Stimulated activated CD8-positive, alpha-beta memory T cell treated with anti-CD3 and anti-CD28 coated beads, Interleukin-12 subunit alpha, Interleukin-12 subunit beta, amount 100 ng/mL, for 1 hour (primary cell): ENCODE measurements at places on chromosomes 11 and 22.

DNA sequence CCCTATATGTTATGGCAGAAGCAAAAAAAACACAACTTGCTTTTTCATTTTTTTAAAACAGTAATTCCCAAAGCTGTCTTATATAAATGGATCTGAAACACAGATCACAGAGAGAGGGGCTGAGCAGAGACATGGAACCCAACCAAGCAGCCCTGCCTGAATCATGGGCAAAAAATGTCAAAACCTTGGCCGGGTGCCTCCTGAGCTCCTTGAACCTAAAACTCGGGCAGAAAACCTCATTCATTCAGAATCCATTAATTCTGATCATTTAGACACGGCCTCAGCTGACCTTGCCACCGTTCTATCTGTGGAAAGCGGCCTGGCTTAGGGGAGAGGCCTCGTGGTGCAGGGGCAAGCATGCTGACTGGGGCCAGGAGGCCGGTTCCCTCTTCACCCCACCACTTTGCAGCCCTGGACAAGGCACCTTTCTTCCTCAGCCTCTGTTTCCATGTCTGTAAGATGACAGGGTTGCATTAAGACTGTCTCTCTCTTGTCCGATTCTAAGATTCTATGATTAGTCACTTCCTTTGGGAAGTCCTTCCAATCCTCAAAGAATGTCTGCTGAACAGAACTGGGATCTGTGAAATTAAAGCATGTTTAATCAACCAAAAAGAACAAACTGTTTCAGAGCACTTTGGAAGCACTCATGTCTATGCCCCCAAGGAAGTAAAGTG is 26.0 kb downstream of the TENM4 start:
- DNase-seq, result no peak

DNA sequence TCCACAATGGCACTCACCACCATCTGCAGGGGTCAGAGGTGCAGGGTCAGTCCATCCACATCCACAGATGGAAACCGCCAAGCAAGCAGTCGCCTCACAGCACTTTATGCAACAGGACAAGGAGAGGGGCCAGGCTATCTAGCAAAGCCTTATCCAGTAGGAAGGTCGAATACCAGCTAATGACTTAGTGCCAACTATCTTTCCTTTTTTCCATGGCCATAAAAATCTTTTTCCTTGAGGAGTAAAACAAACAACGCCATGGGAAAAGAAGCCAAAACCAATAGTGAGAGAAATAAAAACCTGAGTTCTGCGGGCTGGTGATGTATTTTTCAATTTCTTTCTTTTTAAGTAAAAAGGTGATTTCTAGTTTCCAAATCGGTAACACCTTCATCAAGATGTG is 8.2 kb downstream of the SNX19 start:
- DNase-seq, result no peak

DNA sequence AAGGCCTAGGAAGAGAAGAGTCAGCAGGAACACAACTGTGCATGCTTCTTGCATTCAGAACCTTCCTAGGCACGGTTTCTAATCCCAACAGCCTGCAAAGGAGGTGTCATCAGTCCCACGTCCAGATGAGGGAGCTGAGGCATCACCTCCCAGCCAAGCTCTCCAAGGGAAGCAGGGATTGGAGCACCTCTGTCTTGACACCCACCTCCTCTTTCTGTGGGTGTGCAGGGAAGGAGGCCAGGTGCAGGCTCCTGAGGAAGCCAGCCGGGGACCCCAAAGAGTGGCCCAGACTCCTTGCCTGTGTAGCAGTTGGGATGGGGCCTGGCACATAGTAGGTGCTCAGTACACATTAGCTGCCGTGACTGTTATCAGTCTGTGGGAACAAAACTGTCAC is 2.0 kb downstream of the PNPLA5 start:
- DNase-seq, result no peak

DNA sequence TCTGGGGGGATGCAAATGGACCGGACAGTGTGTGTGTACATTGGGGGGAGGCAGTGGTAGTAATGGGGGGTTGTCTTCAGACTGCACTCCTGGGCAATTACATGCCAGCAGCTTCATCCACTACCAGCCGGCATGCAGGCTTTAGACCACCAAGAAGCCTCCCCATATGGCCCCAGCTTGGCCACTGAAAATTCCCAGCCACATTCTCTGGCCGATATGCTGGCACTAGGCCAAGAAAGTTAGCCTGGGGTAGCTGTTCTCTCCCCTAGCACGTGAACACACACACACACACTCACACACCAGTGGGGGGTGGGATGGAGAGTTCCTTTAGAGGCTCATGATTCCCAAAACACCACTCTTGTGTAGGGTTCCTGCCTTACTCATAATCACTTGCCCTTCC is 3.6 kb upstream of the ROBO3 start:
- no peak for DNase-seq

DNA sequence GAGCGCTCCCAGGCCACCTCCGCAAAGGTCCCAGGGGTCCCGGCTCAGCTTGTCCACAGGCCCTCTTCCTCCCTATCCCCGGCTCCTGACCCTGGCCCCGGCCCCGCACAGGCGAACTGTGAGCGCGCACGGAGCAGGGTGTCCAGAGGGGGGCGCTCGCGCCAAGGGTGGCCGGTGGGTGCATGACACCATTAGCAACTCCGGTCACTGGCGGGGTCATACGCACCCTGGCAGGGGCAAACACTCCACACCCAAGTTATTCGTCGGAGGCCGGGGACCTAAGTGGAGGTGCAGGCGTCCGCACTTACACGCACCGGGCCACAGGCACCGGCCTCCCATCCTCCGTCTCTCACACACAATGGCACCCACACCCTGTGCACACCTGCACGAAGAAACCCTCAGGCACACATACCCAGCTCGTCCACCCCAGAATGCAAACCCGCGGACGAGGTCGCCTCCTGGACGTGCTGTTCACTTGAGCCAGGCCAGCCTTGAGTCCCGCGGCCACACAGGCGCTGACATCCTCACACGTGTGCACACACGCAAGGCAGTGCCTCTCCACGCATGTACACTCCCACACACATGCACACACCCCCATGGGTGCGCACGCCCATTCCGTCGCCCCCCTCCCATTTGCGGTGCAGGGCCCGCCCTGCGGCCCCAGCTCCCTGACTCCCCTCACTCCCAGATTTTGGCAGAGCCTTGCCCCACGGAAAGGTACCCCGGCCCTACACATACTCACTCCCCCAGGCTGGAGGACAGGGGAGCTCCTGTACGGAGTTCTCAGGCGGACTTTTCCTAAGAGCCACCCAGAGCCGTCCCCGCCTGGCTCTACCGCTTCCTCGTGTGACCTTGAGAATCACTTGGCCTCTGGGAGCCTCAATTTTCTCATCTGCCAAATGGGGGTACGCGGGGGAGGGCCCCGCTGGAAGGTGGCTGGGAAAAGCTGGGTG is at the start of gene RASGRP2:
TSS of gene RASGRP2 (minus strand) at position 552 of the 953 bp plus-strand sequence. CDS start 1,276 bp downstream, outside the sequence.
- DNase-seq, result peak; percentile 82

DNA sequence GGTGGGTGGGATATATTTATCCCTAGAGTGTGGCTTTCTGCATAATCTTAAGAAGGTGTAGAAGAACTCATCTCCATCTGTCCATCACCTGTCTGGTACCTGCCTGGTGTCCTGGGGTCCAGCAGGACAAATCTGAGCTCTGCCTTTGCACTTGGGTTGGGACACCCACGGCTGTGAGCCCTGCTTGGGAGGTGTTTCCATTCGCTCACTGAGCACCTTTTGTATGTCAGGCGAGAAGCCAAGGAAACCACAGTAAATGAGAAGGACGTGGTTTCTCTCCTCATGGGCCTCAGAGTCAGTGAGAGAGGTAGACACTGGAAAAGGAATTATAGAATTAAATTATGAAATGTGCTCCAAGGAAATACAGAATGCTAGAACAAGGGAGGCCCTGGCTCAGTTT is 555.9 kb downstream of the MIAT start:
- no peak for DNase-seq

GRCh38 chr11:125956391-125957134 is 10.7 kb downstream of the VSIG10L2 start:
- DNase-seq, result no peak

DNA sequence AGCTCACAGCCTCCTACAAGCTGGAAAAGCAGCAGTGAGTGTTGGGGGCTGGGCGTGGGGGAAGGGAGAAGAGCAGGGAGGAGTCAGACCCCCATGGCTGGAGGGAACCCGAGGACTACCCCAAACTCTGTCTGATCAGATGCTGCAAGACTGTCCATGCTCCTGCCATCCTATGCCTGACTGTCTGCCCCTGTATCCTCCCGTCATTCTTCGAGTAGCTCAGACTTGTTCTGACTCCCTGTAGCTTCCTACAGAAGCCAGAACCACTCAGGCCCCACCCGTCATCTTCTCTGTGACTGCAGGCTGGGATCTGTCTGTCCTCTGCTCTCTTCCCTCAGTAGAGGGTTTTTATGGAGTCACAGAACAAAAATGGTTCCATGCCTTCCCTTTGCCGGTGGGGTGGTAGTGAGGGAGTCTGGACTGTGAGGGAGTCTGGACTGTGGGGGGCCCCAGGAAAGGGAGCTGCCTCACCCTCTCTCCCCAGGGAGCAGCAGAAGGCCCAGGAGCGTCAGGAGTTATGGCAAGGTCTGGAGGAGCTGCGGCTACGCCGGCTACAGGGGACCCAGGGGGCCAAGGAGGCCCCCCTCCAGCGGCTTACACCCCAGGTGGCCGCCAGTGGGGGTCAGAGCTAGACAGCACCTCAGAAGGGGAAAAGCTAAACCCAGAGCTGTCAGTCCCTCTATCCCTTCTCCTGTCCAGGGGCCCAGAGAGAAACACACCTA is 2.3 kb downstream of the GPHA2 start:
- no peak for DNase-seq

GRCh38 chr22:39820256-39820655 is 73.3 kb downstream of the ENTHD1 start:
- no peak for DNase-seq

GRCh38 chr11:73969991-73970800 is 12.4 kb downstream of the UCP2 start:
- DNase-seq, result no peak

- DNase-seq, result no peak
These were observed 56.6 kb downstream of the SYT13 start for GRCh38 chr11:45229401-45230020.

- no peak for DNase-seq
These were observed 984.0 kb downstream of the BRD1 start for GRCh38 chr22:48843640-48844039.

DNA sequence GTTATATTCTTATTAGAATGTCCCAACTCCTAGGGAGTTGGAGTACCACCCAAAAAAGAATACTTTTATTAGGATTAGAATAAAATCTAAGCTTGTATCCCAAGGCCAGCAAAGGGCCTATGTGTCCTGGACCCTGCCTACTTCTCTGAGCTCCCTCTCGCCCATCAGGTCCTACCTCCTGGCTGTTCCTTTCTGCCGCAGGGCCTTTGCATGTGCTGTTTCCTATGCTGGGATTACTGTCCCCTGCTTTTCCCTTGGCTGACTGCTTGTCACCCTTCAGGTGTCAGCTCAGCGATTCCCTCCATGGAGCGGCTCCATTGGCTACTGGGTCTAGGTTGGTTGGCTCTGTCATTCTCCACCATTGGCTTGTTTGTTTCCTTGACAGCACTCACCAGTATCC is 13.4 kb downstream of the MYO7A start:
- DNase-seq, result no peak

DNA sequence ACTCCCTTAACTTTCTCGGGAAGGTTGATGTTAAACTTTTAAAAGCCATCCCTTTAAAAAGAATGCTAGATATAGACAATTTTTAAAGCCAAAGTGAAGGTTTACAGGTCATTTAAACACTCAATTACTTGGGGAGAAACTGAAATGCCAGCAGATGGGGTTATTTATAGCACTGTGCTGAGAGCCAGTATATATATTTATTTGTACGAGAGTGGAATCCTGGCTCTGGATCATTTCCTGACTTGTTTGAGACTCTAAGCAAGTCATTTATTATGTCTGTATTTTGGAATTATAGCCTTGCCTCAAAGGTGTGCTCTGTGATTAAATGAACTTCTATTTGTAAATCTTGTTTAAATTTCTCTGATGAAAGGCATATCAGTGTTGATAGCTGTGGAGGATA is 6.8 kb upstream of the ZBED5 start:
- DNase-seq, result no peak

- DNase-seq, result no peak
These were observed 111.6 kb downstream of the KCNQ1OT1 start for GRCh38 chr11:2587976-2588748.

GRCh38 chr22:19360300-19360792 is 68.8 kb upstream of the CLTCL1 start:
- DNase-seq, result no peak

DNA sequence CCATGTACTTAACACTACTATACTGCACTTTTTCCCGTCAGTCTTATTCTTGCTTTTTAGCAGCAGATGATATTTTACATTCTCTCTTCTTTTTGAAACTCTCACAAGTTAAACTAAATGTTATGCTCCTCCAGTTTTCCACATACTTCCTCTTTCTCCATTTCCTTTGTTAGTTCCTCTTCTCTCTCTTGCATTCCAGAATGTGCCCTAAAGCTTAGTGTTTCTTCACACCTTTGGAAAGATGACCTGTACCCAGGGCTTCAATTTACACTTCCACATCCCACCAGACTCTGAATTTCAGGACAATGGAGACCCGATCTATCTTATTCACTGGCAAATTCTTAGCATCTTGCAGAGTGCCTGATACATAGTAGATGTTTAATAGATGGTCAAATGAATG is 51.8 kb downstream of the APIP start:
- no peak for DNase-seq

- DNase-seq, result no peak
These were observed 75.4 kb upstream of the PPARA start for GRCh38 chr22:46074771-46075551.

GRCh38 chr11:69483691-69484426 is 2.4 kb downstream of the LINC01488 start:
- DNase-seq, result no peak

DNA sequence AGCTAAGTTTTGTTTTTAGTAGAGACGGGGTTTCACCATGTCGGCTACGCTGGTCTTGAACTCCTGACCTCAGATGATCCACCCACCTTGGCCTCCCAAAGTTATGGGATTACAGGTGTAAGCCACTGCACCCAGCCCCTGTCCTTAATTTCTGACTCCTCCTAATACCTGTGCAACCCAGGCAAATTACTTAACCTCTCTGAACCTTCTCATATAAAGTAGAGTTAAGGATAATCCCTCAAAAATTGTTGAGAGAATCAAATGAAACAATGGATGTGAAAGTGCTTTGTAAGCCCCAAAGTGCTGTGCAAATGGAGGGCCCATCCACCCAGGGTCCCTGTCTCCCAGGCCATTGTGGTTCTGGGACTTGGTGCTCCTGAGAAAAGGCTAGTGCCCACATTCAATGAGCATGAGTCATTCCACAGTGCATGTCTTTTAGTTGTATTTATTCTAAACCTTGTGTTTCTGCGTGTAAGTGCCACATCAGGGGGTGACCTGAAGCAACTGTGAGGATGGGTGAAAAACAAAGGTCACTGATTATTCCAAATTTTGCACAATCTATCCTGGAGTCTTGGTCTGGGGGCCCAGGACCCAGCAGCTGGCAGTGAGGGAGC is 61.4 kb upstream of the PTPRJ start:
- DNase-seq, result no peak

- DNase-seq, result no peak
These were observed 91.6 kb downstream of the FAR1 start for GRCh38 chr11:13760115-13760514.

DNA sequence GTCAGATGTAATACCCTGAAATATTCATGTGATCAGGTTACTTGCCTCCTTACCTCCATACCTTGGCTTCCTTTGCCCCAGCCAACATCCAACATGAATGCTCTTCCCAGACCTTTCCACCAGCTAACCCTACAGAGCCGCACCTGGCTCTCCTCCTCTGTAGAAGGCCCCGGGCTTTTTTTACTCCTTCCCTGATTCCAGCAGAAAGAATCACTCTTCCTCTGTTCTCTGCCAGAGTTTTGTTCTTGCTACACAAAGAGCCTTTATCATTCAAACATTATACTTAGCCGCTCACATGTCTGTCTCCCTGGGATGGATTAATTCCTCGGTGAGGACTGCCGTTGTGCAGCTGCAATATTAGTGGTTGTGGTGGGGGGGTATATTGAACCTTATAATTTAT is 116.8 kb upstream of the GRAMD1B start:
- DNase-seq, result no peak
